ENCODE measurements at places on chromosomes 5 and 9.
A peak's percentile ranks its signal among the peaks of the same experiment; 100 is the strongest.

DNA sequence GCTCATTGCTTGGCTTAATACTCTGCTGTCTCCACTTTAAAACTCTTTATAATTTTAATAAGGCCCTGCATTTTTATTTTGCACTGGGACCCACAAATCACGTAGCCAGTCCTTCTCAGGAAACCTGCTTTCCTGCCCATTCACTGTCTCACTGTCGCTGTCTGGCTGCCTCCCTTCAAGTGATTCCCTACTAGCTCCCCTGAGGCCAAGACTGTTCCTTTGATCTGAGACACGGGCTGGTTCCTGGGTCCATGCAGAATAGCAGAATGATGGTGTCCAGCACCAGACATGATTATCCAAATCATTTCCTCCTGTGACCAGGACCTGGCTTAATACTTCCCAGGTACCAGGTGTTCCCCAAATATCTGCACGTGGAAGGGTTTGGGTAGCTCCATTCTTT is 597.1 kb upstream of the KLF4 start:
- DNase-seq, result no peak

GRCh38 chr5:58582019-58582802 is 664 bp upstream of the RAB3C start:
- no peak for DNase-seq

GRCh38 chr9:20353524-20353923 is 268.8 kb downstream of the MLLT3 start:
- peak; percentile 29 for DNase-seq

GRCh38 chr5:139461698-139462097 is 845 bp downstream of the ECSCR start:
- DNase-seq, result peak; percentile 50

- DNase-seq, result no peak
Observed at GRCh38 chr9:19665146-19665863, 123.5 kb downstream of the SLC24A2 start.

DNA sequence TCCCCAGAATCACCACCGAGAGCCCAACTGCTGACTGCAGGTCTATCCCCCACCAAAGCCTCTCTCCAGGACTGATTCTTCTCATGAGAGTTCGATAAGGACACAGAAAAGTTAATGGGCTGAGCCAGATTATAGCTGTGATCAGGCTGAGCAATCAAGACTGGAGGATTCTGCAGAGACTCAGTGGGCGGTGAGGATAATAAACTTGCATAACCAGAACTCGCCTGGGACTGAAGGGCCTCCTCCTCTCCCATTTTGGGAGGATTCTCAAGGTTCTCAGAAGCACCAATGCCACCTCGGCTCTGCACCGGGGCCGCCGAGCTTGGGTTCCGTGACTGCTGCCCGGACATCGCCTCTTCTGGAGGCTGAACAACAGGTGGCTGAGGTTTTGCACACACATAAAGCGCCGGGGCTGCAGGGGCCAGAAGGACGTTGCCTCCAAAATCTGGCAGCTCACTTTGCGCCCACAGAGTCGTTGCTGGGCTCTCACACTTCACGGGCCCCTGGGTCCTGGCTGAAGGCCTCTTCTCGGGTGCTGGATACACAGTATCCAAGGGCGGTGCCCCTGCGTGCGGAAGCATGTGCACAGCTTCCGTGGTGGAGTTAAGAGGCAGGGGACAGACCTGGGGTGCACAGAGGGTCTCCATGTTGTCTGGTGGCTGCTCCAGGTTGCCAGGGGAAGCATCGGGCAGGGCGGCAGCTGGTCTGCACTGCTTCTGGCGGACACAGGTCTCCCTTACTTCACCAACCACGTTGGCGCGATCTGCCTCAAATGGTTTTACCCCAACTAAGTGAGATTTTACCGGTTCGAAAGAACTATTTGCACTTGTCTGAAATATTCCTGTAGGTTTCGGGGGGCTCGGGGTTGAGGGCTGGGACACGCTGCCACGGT is 7.6 kb downstream of the SEC16A start:
- no peak for DNase-seq

Measured in choroid plexus epithelial cell (primary cell).